ENCODE measurements at places on chromosomes 3 and 15.

DNA sequence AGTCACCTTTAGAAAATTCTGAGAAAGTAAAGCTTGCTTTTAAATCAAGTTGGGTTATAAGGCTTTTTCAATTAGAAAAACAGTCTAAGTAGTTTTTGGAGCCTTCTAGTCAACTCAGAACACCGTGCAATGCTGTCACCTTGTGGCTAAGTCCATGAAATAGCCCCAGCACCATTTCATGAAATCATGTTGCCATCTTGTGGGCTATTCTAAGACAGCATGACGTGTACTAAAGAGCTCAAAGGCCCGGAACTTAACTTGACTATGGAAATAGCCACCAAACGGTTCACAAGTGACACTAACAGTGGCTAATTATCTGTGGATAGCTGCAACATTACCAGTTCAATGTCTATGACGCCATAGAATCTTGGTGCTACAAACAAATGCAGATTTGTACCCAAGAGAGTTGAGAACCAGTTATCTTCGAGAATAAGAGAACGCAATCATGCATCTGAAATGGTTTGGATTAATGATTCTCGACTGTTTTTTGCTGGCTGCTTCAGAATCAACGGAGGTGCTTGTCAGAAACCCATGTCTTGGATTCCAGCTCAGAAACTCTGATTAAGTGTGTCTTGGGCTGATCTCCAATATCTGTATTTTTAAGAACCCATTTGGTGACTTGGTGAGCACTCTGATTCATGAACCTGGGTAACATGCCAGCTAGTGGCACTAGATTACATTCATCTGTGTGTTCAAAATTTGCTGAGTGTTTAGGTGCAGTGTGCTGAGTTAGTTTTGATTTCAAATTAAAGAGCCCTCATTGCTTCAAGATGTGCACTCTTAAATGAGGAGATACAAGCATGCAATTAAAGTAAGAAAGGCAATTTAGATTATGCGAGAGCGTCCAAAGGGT lies 111.2 kb upstream of the MCTP2 start:
- peak; percentile 83 for DNase-seq

DNA sequence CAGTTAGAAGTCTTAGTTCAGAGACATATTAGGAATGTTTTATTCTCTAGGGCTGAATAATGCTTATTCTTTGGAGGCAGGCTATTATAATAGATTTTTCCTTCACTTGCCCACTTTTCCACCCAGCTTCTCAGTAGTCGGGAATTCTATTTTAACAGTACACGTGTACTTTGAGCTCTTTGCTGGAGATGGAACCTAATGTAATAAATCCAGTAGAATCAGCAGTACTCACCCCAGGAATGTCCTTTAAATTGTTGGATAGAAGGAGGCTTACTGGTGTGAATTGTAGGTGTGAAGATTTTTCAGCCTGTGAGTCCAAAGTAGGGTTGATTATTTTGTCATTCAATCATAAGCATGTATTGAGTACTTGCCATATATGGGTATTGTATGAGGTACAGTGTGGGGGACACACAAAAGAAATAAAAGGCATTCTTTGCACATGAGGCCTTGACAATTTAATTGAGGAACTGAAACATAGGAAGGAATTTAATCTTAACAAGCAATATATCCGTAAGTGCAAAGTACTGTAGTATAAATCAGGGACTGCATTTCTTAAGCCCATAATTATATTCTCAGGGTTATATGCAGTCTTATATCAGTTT lies 29.5 kb upstream of the MGA start:
- DNase-seq, result no peak

GRCh38 chr3:46900007-46900292 lies 22.4 kb downstream of the PTH1R start:
- DNase-seq, result no peak

GRCh38 chr3:141082064-141082463 lies 30.9 kb downstream of the SPSB4 start:
- DNase-seq, result no peak

- DNase-seq, result no peak
Measured at GRCh38 chr3:105137911-105138310, 228.8 kb upstream of the ALCAM start.
